Stimulated activated CD4-positive, alpha-beta T cell treated with anti-CD3 and anti-CD28 coated beads, Interleukin-1b, Interleukin-23, amount 100 ng/mL, for 1 hour (primary cell): ENCODE measurements at places on chromosomes 7 and 10.

DNA sequence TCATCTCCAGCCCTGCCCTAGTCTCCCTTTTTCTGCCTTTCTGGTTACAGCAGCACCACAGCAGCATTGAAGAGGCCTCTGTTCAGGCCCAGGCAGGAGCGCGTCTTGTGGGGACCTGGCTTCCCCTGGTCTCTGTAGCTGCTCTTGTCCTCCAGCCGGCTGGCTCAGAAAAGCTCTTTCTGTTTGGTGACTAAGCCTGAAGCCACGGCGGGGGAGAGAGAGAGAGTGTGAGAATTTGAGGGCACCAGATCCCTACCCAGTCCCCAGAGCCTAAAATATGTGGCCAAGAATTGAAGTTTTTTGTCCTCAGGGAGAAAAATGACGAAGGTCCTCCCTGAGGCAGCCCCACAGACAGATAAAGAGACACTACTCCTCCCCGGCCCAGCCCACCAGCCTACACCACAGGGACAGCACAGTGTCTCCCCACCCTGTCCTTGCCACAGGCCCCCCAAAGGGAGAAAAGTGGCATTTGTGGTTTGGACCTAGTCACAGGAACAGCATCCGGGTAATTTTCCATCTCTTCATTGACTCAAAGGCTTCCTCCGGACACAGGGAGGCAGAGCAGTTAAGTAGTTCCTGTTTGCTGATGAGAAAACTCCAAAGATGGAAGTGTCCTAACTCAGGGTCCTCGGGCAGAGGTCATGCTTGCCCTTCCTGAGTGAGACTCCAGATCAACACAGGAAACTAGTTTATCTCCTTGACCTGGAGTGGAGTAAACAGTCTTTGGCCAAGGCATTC is 13.3 kb upstream of the FAM180A start:
- DNase-seq = no peak

- no peak for DNase-seq
These were observed 18.8 kb downstream of the TNKS2 start for GRCh38 chr10:91816981-91817380.

- DNase-seq = no peak
These were observed 628 bp downstream of the MPLKIP start for GRCh38 chr7:40133561-40134427.

DNA sequence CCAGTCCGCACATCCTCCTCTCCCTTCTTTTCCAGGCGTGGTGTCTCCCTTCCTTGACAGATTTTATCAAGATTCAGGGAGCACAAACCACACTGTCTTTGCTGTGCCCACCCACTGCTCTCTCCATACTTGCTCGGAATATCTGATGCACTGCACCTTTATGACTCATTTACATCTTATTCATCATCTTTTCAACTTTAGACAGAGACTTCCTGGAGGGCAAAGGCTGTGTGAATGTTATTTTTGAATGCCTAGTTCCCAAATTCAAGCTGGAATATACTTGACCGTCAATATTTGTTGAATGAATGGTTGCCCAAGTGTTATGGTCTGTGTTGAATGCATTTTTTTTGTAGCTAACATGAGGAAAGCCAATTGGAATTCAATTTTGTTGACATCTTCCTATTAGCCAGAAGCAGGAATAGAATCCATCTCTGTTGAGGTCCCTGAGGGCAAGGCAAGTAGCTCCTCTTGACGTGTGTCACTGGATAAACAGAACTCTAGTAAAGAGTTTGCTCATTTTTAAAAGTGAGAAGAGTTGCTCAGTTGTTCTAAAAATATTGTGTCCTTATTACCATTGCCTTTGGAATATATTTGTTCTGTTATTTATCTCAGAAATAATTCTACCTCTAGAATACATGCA is 95.0 kb downstream of the KLF6 start:
- DNase-seq = no peak

GRCh38 chr10:124648738-124649137 is 95.4 kb downstream of the FAM53B start:
- no peak for DNase-seq

- DNase-seq = no peak
These were observed 8.4 kb downstream of the FAM237B start for GRCh38 chr7:90312745-90313144.

DNA sequence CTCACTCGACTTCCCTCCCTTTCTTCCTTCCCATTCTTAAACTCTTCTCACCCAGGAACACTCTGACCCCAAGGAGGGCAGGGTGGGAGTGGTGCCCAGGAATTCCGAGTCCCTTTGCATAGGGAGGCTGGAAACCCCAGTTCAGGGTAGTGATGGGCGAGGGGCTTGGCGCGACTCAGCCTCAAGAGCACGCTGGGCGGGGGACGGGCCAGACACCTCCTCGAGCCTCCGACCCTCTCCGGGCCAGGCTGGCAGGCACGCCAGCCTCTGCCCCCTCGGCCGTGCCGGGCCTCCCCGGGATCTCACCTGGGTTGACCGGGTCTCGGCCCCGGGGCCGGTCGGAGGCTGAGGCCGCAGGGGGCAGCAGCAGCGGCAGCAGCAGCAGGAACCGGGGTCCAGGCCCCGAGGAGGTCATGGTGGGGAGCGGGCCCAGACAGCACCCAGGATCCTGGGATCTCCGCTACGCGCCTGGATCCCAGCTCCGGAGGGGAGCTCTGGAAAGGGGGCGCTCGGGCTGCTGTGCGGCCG is 457 bp downstream of the PLOD3 start:
- DNase-seq = no peak

GRCh38 chr7:50565977-50566376 is 772 bp upstream of the DDC start:
- no peak for DNase-seq

DNA sequence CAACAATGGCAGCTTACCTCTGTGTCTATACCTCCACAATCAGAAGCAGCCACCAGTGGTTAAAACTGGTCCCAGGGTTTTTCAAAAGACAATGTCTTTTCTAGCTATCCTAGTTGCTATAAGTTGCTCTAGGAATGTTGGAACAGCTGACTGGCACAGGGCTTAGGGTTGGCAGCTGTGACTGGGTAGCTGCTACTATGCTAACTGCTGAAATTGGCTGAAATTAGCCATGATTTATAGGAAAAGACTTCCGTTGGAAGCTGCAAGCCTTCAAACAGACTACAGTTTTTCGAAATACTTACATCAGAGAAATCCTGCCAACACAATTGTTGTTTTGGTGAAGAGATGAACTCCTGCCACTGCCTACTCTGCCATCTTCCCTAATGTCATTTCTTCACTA is 102.3 kb downstream of the MKX start:
- no peak for DNase-seq

- DNase-seq = no peak
These were observed 359.2 kb downstream of the PHF14 start for GRCh38 chr7:11332865-11333228.

DNA sequence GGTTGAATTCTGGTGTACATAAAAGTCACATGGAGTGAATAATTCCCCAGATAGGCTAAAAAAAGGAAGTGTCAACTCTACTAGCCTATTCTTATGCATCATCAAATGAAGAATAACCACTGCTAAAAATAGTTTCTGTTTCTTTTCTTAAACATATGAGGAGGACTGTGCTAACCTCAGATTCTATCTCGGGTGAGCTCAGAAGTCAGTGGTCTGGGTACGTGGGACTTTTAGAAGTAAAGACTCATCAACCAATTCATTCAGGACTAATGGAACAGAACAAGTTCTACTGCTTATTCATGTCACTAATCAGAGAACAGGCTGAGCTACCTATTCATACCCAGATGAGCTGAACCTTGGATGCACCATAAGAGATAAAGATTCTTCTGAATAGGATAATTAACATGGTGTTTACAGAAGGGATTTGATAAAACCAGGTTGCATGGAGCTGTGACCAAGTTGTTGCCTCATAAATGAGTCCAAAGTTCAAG is 9.5 kb upstream of the ASAH2 start:
- no peak for DNase-seq

GRCh38 chr7:66697449-66698438 is 42.8 kb upstream of the RABGEF1 start:
- no peak for DNase-seq

- DNase-seq = no peak
These were observed 34.3 kb downstream of the LRRC18 start for GRCh38 chr10:48905311-48905710.

DNA sequence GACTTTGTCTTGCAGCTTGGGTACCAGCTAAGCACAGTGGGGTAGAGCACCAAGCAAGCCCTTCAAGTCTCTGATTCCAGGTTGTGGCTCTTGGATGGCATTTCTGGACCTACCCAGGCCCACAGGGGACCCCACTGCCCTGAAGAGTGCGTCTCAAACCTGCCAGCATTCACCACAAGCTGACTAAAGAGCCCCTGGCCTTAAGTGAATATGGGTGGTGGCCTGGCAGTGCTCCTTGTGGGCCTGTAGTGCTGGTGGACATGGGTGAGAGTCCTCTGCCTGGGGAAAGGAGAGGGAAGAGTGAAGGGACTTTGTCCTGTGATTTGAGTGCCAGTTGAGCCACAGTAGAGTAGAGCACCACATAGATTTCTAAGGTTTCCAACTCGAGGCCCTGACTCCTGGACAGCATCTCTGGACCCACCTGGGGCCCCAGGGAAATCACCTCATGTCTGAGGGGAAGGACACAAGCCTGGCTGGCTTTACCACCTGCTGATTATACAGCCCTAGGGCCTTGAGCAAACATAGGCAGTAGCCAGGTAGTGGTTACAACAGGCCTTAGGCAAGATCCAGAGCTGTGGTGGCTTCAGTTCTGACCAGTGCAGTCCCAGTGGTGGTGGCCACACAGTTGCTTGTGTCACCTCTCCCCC is 23.7 kb downstream of the GSDME start:
- DNase-seq = no peak

- no peak for DNase-seq
These were observed 176.1 kb downstream of the ABCA13 start for GRCh38 chr7:48347230-48347825.

DNA sequence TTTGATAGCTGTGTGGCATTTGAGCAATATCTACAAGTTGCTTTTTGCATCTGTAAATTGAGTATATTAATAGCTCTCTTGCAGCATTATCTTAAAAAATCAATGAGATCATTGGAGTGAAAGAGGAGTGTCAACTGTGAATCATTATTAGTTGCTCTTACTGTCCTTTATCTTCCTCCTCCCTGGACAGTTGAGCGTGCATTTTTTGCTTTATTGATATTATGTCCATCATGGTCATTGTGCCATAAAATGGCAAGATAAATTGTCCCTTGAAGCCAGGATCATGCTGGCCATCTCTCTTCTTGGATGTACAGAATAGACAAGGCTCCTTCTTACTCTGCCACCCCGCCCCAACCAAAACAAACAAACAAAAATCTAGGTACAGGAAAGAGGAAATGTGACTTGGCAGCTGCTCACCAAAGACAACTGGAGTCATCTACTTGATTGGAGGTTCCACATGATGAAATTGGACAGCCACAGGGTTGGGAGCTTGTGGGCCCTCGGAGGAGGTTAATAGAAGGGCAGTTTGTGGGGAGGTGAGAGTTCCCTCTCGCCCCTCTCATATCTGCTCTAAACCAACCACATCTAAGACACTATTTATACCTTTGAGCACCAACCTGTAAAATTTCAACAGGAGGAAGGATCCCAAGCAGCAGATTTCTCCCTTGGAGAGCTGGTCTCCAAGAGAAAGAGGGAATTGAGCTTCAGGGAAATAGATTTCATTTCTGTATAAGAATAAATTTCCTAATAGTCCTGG is 252.7 kb downstream of the SKIDA1 start:
- DNase-seq = no peak

DNA sequence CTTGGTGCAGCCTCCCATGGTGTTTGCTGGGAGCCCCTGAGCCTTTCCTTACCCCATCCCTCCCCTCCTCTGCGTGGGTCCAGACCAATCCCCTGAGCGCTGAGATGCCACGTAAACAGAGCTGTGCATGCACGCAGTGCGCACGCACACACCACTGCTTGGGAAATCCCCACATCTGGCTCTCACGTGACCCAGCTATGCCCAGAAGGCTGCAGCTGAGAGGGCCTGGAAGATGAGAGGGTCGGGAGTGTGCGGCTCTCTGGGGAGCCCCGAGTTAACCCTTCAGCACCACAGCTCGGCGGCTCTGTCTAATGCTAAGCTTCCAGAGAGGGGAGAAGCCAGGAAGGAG is 177.2 kb downstream of the SH3PXD2A start:
- peak; percentile 65 for DNase-seq

GRCh38 chr10:95836610-95837355 is 71.0 kb upstream of the CC2D2B start:
- no peak for DNase-seq

GRCh38 chr10:49362596-49363260 is 33.2 kb downstream of the DRGX start:
- no peak for DNase-seq

DNA sequence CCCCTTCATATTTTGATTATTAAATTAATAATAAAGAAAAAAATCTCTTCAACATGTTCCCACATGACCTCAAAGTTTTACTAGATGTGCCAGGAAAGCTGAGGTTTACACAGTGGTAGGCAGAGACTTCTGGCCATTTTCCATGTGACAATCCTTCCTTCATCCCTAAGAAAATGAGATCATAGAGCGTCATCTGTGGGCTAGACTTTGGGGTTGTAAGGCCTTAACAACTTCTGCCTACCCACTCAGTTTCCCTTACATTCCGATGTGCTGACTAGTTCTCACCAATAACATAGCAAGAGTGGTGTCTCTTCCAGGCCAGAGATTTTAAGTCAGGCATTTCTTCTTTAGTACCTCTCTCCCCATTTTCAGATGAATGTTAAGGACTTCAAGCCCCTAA is 171.1 kb upstream of the PHF14 start:
- DNase-seq = no peak

GRCh38 chr7:114823290-114823689 is 98.6 kb upstream of the MDFIC start:
- no peak for DNase-seq

DNA sequence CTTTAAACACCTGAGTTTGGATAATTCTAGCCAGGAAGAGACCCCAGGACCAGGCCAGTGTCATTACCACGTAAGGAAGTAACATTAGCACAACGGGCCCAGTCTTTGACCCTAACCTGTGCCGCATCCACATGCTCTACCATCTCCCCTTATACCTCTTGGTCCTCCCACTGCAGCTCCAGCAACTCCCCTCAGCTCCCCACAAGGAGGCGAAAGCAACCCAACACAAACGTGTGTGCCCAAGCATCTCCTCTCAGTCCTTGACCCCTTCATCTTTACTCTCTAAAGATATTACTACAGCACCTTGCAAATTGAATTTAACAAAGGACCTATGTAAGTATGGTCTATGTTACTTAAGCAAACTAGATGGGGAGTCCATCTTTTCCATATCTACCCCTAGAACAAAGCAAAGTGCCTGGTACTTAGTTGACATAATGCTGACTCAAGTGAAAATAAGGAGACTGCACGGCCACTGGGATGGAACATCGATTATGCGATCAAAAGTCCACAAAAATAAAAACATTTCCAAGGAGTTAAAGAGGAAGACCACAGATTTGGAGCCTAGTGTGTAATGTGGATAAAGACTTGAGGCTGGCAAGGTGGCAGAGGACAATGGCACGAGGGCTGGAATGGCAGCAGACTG is 147.7 kb downstream of the JAZF1 start:
- no peak for DNase-seq
